ENCODE measurements at places on chromosomes 5 and 9.

GRCh38 chr5:40904994-40905306 is 4.3 kb upstream of the C7 start:
- no peak for DNase-seq

DNA sequence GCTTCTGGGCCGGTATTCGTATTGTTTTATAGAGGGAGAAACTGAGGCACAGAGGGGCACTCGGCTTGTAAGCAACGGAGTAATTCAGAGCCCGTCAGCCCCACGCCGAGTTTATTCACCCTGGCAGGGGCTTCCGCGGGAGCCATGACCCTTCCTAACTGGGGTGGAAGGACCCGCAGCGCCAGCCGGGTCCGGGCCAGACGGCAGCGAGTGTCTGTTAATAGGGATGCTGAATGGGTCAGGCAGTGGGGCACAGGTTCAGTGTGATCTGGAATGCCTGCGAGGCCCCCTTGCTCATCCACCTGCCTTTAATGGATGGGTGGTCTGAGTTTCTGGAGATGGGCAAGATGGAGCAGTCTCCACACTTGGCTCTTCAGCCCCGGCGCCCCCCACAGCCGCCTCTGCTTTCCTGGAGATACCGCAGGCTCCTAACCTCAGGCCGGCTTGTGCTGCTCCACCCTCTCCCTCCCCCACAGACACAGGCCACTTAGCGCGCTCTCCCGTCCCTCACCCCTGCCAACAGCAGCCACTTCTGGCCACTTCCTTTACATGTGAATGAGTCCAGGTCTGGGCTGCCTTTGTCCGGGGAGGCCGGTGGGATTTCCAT is 147.1 kb downstream of the ERCC6L2 start:
- DNase-seq: no peak

- no peak for DNase-seq
Observed at GRCh38 chr9:117307701-117308100, 107.2 kb downstream of the ASTN2 start.

- no peak for DNase-seq
Observed at GRCh38 chr9:127856729-127857116, 2.3 kb upstream of the ENG start.

DNA sequence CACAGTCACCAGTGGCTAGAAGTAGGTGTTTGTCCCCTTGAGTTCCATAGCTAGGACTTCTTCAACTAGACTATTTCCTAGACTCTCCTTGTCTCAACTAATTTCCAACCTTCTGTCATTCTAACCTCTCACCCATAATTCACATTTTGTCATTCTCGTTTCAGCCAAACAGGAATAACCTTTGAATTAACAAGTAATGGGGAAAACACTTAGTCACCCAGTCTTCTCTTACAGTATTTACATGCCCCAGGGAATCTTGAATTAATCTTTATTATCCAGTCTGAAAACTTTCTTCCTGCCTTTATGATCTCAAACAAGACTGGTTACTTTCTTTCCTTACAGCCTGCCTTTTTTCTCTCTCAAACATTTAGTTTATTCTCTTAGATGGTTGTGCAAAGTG is 63.3 kb upstream of the RUSC2 start:
- no peak for DNase-seq

DNA sequence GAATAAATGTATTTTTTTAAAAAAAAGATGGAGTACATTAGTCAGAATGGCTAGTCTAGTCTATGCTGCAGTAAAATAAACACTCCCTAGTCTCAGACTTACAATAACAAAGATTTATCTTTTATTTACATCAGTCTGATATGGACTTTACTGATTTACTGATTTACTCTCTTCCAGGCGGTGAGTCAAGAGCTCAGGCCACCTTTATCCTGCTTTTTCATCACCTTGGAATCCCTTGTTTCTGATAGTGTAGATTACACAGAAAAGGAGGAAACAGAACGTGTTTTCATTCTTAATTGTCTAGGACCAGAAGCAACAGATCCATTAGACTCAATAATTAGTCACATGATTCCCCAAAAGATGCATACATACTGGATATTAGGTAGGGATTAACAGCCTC is 290.1 kb upstream of the TRPC7 start:
- DNase-seq: no peak

- DNase-seq: no peak
Observed at GRCh38 chr9:85290019-85290418, 451.7 kb downstream of the AGTPBP1 start.

DNA sequence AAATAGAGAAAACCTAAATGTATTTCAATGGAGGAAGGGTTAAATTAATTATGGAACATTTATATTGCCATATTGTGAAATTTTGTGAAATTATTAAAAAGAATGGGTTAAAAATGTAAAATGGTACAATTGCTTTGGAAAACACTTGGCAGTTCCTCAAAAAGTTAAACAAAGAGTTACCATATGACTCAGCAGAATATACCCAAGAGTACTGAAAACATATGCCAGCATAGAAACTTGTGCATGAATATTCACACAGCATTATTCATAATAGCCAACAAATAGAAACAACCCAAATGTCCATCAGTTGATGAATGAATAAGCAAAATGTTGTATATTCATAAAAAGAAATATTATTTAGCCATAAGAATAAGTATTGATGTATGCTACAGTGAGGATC is 181.0 kb upstream of the MAST4 start:
- no peak for DNase-seq

DNA sequence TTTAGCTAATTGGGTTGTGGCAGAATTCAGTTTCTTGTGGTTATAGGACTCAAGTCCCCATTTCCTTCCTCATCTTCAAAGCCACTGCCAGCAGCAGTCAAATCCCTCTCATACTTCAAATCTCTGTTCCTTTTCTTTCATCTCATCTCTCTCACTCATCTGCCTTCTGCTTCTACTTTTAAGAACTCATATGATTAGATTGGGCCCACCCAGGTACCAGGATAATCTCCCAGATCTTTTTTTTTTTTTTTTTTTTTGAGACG is 8.0 kb upstream of the REEP5 start:
- DNase-seq: no peak

DNA sequence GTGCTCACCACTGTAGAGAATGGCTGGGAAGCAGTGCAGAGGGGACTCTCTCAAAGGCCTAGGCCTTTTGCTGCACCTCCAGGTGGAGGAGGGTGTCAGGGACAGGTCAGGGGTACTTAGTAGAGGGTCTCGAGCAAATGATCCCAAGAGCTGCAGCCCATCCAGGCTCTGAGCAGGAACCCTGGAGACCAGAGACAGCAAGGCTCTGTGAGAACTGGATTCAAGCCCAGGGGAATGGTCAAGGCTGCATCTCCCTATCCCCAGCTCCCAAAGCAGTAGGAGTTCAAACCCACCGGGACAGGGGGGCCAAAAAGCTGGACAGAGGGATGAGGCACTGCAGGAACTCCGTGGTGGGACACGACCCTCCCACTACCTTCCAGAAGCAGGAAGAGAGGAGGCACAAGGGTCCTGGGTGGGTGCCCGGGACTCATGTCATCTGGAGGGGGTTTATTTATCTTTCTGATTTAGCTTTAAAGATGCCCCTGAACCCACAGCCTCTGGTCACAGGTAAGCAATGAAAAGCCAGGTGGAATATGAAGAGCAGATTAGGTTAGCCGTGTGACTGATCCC is 124.8 kb downstream of the MVB12B start:
- no peak for DNase-seq

GRCh38 chr9:96382175-96382574 is 1.3 kb downstream of the SLC35D2 start:
- no peak for DNase-seq

DNA sequence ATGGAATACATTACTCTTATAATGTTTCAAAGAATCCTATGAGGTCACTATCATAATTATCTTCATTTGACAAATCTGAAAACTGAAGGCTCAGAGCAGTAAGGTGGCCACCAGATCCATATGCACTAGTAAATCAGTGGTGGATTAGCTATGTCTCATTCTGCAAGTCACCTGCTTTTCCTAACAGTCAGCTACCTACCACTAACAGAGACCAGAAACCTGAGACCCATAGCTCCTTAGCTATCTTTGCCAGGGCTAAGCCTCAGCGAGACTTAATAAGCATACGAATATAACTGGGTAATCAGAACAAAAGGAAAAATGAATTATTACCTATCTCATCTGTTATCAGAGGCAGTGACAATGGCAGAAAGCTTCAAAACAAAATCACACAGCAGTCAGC is 118.7 kb downstream of the AUH start:
- no peak for DNase-seq

Measured in stimulated activated CD4-positive, alpha-beta T cell treated with anti-CD3 and anti-CD28 coated beads, TNF-alpha, amount 100 ng/mL, for 48 hours (primary cell).